ENCODE measurements at places on chromosomes 7 and 10.

GRCh38 chr7:18416988-18417387 is 78.6 kb upstream of the HDAC9 start:
- no peak for DNase-seq

DNA sequence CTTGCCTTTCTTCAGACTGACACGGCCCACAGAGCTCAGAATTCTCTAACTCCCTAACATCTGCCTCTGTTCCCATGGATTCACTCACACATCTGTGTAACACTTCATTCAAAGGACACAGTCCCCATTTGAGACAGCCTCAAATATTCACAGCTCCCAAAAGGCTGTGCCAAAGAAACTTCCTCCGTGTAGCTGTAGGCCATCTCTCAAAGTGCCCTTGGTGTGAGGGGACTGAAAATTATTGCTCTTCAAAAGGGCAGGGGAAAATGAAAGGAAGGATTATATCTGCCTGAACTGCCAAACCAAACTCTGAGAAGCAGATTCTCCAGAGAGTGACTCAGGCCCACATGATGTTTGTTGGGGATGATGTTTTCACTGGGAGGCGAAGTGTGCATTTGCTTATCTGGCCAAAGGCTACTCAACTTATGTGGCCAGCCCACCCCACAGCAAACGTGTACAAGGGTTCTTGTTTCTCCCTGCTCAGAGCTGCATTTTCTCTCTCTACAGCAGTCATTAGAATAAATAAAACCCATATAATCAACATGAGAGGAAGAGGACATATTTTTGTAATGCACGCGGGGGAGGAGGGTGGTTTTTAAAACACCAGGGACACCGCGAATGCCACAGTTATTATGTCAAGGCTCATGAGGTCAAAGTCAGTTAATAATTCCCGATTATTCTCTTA is 302.4 kb upstream of the NFE2L3 start:
- no peak for DNase-seq

- DNase-seq = no peak
These were observed 710.1 kb downstream of the PARD3 start for GRCh38 chr10:34104829-34105572.

- DNase-seq = no peak
These were observed 29.4 kb upstream of the PPP1R9A start for GRCh38 chr7:94877731-94878670.

- no peak for DNase-seq
These were observed 534.8 kb upstream of the MGMT start for GRCh38 chr10:128932071-128932820.

DNA sequence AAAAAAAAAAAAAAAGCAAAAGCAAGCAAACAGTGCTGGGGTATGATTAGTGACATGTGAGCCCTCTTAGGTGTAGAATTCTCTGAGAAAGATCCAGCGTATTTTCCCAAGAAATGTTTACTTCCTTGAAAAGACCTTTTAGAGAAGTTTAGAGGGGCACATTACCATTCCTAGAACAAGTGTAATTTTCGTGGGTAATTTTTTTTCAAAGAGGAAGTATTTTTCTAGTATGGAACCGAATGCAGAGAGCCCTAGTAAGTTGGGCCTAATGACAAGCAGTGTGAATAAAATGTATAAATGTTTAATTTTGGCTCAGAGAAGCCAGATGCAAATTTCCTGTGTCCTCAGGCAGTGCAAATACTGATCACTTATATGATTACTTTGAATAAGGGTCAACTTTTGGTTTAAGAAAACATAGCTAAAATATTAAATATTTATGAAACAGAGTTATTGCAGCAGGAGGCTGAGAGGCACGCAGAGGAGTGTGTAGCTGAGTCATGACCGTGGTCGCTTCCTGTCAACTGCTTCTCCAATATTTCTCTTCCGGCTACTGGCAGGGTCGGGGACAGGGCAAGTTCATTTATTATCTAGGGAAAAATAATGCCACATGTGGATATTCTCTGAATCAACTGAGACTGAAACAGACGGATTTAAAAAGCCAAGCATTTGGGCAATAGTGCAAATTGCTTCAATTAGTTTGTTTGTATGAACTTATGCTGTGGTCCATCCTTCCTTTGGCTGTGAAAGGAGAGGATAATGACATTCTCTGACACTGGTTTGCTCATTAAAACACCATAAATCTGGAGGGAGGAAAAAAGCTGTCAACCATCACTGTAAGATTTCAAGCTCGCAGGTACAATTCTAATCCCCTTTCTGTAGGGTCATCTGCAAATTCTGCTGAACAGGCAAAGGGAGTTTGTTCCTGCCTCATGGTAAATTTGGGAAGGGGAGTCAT is 495.2 kb downstream of the GLRX3 start:
- no peak for DNase-seq

GRCh38 chr10:22454634-22455033 is 109.3 kb downstream of the SPAG6 start:
- no peak for DNase-seq

DNA sequence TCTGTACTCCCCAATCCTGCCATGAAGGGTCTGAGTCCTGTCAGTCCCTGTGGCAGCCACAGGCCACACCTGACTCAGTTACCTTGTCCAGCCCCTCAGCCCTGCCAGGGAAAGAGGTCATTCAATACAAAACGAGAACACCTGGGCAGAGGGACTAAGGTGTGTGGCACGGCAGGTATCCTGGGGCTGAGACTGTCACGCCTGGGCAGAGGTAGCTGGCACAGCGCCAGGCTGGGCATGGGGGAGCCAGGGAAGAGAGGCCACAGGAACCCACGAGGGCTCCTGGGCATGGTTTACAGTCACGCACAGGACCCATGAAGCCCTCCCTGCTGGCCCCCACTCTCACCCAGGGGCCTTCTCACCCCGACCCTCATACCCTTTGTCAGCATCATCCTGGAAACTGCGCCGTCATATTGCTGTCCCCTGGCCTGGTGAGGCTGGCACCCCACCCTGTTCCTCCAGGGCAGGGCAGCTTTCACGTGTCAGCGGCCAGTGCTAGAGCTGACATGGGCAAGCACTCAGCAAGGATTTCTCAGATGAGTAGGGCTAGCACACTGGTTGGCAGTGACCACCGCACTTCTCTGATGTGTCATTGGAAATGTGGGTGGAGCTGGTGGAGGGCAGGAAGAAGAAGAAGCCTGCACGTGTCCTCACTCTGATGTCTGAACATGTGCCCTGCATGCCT is 42.7 kb downstream of the LRRC18 start:
- no peak for DNase-seq

GRCh38 chr7:2228921-2229320 is 3.8 kb downstream of the MAD1L1 start:
- no peak for DNase-seq

DNA sequence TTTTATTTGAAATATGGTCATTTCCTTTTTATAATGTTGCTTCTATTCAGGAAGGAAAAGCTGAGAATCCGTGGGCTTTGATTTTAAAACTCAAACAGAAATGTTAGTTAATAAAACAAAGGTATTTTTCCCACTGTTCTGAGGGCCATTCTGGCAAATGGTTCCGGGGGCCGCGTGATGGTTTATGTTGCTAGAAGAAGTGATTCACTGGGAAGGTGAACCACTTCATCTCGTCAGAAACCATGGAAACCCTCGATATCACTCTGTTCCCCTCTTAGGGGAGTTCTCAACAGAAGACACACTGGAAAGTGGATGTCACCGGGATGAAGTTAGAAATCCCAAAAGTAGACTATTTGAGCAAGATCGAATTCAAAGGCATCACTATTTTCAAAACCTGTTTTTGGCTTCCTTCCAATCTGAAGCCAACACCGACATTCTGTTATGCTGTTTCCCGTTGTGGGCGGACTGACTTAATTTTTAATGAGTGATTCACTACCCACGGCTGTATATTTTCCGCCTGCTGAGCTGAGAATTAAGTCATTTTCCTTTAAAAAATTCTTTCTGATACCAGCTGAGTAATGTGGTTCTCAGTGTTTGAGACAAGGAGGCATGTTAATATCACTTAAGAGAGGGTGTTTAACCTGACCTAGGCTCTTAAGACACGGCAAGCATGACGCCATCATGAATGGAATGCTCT is 84.1 kb downstream of the PTPRE start:
- peak; percentile 27 for DNase-seq

- DNase-seq = peak; percentile 33
These were observed 16.1 kb upstream of the IMPDH1 start for GRCh38 chr7:128425850-128426249.

DNA sequence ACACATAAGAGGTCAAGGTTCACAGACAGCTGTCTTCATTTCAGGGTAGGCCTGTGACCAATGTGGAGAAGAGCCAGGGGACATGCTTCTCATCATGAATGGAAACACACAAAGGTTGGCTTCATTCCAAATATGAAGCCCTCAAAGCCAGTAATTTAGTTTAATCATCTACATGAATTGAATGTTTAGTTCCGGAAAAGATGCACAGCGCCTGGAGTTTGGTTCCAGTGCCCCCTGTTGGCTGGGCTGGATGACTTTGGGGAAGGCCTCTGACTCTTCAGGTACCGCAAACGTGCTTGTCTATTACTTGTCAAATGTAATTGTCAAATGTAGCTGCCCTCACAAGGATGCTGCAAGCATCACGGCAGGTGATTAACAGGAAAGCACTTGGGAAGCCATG is 130.7 kb downstream of the ADRA2A start:
- no peak for DNase-seq

DNA sequence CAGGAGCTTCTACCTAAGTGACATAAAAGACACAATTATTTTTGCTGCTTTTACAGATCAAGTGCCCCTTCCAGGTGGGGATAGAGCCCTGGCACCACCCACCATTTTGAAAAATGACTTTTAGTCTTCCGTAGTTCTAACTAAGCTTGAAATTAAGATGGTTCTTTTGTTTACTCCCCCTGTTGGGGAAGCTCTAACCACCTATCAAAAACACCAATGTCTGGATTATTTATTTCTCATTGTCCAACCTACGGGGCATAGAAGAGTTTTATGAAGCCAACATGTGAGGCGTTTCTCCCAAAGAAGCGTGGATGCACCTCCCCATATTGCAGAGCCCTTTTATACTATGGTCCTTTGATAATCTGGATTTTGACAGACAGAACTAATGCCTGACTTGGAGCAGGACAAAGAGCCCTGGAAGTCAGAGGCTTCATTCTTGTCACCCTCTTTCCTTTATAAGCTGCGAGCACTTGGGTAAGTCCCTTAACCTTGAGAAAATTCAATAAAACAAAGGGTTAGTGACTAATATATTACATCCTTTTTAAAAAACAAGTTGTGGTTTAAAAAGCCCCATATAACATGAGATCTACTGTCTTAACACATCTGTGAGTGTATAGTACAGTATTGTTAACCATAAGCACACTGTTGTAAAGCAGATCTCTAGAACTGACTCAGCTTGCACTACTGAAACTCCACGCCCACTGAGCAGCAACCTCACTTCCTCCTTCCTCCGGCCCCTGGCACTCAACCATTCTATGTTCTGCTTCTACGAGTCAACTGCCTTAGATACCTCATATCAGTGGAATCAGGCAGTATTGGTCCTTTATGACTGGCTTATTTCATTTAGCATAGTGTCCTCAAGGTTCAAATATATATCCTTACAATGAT is 67.5 kb downstream of the ATXN7L1 start:
- peak; percentile 60 for DNase-seq

- no peak for DNase-seq
These were observed 148.4 kb upstream of the AHR start for GRCh38 chr7:17150018-17150417.

DNA sequence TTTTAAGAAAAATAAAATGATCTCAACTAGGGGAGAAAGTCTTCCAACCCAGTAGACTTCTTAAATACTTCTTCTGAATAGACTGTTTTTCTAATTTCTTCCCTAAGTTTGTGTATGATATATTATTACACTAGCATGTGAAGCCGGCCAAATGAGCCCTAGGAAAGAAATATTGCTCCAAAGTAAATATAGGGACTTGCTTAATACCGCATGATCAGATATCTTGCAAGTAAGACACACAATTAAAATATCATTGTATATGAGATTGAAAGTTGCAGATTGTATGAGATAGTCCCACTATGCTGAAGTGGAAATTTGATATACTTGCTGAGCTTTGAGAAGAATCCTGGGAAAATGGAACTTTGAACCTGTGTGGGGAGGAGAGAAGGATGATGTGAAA is 225.7 kb downstream of the BAMBI start:
- DNase-seq = no peak

GRCh38 chr10:133257489-133258065 is 19.1 kb downstream of the ADAM8 start:
- no peak for DNase-seq

DNA sequence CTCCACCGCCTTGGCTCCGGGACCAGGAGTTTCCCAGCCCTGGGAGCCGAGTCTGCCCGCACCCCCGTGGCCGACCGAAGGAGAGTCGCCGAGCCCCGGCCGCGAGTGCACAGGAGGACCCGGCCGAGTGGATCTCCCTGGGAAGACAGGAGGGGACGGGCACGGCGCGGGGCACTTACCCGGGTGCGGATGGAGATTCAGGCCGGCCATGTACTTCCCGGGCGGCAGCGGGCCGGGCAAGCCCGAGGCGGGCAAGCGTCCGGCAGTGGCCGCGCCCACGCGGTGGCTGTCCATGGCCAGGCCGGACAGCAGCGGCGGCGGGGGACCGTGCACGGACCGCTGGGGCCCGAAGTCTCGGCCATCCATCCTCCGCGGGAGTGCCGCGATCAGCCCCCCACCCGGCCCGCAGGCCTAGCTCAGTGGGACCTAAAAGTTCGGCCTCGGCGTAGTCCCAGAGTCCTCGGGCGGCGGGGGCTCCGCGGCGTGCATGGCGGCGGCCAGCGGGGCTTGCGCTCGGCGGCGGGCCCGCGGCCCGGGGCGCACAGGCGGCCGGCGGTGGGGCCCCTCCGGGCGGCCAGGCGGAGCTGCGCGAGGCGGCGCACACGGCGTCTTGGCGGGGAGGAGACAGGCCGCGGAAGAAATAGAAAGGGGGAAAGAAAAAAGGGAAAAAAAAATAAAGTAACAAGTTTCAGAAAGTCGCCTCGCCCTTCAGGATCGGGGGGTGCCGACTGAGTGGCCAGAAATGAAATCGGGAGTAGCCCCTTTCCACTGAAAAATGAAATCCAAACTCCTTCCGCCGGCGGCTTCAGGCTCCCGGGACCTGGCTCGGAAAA is 2.5 kb downstream of the TNRC18 start:
- DNase-seq = no peak

DNA sequence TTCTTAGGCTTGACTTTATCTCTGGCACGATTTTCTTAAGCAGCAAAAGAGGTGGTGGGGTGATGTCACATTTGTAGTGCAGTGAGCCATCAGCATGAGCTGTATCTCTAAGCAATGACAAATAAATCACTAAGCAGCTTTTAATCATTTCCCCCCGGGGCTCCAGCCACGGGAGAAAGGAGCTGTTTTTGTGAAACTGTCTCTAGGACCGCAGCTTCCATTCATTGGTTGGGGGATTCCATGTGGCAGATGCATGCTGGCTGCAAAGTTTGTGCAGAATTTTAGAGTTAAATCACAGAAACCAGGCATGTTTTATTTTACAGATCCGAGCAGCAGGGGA is 464 bp downstream of the KIAA1217 start:
- no peak for DNase-seq

DNA sequence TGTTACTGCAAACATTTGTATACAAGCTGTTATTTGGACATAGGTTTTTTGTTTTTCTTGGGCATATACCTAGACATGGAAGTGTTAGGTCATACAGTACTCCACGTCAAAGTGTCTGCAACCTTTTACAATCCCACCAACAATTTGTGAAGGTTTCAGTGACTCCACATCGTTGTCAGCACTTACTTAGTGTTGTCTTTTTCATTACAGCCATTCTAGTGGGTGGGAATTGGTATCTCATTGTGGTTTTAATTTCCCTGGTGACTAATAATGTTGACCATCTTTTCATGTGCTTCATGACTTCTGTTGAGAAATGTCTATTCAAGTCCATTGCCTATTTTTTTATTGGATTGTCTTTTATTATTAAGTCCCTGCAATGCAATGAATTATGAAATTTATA is 95.0 kb downstream of the UBE3C start:
- no peak for DNase-seq

Data from stimulated activated CD8-positive, alpha-beta memory T cell treated with anti-CD3 and anti-CD28 coated beads, Interleukin-12 subunit alpha, Interleukin-12 subunit beta, amount 100 ng/mL, for 4 hours (primary cell).